ENCODE measurements at places on chromosomes 1 and 21.

DNA sequence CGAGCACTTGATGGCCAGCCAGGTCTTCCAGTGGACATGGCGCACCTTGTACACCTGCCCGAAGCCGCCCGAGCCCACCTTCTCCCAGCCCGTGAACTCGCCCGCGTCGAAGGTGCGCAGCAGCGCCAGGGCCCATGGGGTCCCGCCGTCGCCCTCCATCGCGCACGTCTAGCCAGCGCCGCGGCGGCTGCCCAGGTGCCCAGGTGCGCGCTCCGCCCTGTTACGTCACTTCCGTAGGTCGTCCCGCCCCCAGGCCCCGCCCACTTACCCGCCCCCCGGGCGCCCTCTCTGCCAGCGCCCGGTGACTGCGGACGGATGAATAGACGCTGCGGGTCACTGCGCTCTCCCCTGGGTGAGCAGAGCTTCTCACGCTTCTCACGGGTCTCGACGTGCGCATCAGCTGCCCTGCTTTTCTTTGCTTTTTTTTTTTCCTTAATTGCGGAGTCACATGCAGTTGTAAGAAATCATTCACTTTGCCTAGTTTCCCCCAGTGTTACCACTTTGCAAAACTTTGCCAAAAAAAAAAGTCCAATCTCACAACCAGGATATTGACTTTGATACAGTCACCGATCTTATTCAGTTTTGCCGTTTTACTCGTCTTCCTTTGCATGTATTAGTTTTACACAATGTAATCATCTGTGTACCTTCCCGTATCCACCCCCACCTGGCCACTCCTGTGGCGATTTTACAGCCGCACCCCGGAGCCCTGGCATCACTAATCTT, at the start of gene RIPK4:
TSS of gene RIPK4 (minus strand) at position 170 of the 723 bp plus-strand sequence. CDS start at position 159, 11 bp downstream.
- peak; percentile 88 for DNase-seq

DNA sequence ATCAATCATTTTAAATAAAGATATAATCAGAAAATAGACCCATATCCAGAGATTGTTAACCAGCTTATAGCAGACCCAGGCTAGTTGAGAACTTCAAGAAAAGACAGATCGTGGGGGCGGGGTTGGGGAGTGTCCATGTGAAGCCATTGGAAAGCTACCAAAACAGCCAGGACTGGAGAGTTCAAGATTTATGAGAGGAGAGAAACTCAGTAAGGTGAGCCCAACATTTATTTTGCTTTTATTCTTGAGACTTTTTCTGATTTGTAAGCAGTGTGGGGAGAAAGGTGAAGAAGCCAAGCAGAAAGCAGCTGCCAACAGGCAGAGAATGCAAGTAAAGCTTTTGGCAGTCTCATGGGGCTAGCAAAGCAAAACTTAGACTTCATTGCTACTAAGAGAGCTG, 179.9 kb downstream of the VPS13D start:
- no peak for DNase-seq

GRCh38 chr1:85494074-85494903, 29.3 kb upstream of the DDAH1 start:
- no peak for DNase-seq

- no peak for DNase-seq
Observed at GRCh38 chr1:30864681-30865080, 43.9 kb downstream of the SDC3 start.

- no peak for DNase-seq
Observed at GRCh38 chr21:15211491-15212133, 146.8 kb upstream of the NRIP1 start.

DNA sequence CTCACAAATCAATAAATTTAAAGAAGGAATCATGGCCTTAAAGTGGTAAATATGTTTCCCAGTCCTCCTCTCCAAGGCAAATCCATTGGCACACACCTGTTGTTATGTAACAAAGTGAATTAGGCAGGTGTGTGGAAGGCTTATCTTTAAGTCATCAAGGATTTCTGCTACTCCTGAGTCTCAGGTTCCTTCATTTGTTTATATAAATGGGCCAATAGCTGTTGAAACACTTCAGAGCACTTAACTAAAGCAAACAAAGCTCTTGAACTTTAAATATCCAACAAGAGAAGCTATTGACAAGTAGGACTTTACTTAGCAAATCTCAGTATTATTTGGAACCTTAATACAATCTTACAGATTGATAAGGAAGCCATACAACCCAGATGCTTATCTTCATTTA, 99.3 kb upstream of the ESRRG start:
- DNase-seq = no peak

GRCh38 chr1:178916448-178917174, 45.7 kb upstream of the ANGPTL1 start:
- DNase-seq = no peak

DNA sequence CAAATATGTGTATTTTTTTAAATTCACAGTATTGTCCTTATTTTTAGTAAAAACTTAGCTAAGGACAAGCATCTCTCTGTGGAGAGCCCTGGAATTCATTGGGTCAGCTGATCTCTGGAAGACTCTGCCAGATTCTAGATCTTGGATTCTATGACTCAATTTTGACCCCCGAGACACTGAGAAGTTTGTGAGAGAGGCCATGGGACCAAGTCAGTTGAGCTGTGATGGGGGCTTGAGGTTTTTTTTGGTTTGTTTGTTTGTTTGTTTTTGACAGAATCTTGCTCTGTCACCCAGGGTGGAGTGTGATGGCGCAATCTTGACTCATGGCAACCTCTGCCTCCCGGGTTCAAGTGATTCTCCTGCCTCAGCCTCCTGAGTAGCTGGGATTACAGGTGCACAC, 13.5 kb downstream of the SHISA4 start:
- DNase-seq = no peak

GRCh38 chr1:25754470-25755181, 45.4 kb upstream of the SELENON start:
- DNase-seq = no peak

- no peak for DNase-seq
Observed at GRCh38 chr1:42815941-42816584, 859 bp upstream of the ERMAP start.

- DNase-seq = no peak
Observed at GRCh38 chr1:224623743-224624333, 7.7 kb downstream of the CNIH3 start.

- no peak for DNase-seq
Observed at GRCh38 chr1:167987174-167987573, 50.3 kb upstream of the MPC2 start.

- no peak for DNase-seq
Observed at GRCh38 chr1:2785631-2786328, 15.7 kb downstream of the TTC34 start.

- DNase-seq = no peak
Observed at GRCh38 chr1:185208626-185209180, 51.7 kb downstream of the SWT1 start.

- DNase-seq = no peak
Observed at GRCh38 chr1:20449735-20450311, 36.2 kb downstream of the CAMK2N1 start.

DNA sequence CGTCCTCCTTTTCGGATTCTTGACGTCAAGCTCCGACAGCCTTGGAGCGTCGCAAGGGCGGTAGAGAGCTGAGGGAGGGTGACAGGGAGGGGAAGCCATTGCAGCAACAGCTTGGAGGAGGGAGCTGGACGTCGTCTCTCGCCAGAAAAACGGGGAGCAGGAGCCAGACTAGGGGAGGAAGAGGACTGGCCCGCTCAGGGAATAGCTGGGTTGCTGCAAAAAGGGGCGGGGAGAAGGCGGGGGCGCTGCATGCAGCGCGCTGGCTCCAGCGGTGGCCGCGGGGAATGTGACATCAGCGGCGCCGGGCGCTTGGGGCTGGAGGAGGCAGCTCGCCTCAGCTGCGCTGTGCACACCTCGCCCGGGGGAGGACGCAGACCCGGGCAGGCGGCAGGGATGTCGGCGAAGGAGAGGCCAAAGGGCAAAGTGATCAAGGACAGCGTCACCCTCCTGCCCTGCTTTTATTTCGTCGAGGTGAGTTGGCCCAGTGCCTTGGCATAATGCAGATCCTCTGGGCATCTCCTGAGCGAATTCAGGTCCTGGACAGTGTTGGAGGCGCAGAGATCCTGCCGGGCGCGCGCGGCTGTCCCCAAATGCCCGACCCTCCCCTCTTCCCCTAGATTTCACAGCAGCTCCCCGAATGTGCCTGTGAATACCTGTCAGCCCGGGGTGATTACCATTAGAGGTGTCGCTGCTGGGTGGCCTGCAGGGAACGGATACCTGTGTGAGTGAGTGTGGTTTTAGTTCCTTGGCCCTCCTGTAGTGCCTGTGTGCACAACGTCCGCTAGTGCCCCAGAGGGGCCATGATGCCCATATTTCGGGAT, at the start of gene PLPPR4:
TSS of gene PLPPR4 (plus strand) at position 292 of the 821 bp plus-strand sequence. CDS start at position 394, 102 bp downstream.
- peak; percentile 78 for DNase-seq

GRCh38 chr1:29544406-29544805, 308.1 kb downstream of the PTPRU start:
- no peak for DNase-seq

- DNase-seq = no peak
Observed at GRCh38 chr1:51750218-51750617, 128.3 kb downstream of the NRDC start.

GRCh38 chr1:114517348-114517747, 6.3 kb upstream of the TRIM33 start:
- DNase-seq = no peak

DNA sequence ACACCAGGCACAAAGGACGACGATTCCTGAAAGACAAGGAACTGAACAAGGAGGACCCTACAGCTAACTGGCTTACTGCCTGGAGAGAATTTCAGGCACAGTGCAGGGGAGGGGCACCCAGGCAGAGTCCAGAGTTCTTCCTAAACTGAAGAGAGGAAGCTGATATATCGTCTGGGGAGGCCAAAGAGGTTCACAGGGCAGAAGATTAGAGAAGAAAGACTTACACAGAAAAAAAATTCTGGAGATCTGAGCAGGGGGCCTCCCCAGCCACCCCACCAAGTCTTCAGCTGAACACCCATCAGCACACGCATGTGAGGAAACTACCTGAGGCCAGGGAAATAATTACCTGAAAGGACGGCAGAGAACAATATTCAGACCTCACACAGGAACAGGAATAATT, 24.6 kb downstream of the SORT1 start:
- no peak for DNase-seq

GRCh38 chr1:75954586-75954985, 22.4 kb upstream of the ASB17 start:
- DNase-seq = no peak

GRCh38 chr1:31618916-31619846, 1.7 kb downstream of the HCRTR1 start:
- DNase-seq = no peak

GRCh38 chr1:121414905-121415304, 230.1 kb downstream of the SRGAP2C start:
- no peak for DNase-seq

- DNase-seq = peak; percentile 92
Observed at GRCh38 chr1:208132287-208132882, 111.8 kb downstream of the PLXNA2 start.

- DNase-seq = no peak
Observed at GRCh38 chr1:206953626-206954025, 7.4 kb upstream of the PIGR start.

- no peak for DNase-seq
Observed at GRCh38 chr1:188096521-188096920, 1267.8 kb downstream of the PLA2G4A start.

DNA sequence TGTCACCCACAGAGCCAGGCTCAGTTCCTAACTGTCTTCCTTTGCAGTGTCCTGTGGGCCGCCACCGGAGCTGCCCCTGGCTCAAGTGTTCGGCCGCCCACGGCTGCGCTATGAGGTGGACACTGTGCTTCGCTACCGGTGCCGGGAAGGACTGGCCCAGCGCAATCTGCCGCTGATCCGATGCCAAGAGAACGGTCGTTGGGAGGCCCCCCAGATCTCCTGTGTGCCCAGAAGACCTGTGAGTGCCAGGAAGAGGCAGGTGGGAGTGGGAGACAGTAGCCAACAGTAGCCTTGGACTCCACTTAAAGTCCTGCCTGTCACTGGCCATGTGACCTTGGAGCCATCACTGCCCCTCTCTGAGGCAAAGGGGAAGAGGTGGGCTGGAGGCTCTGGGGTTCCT, 16.6 kb downstream of the BCAN start:
- DNase-seq = no peak

GRCh38 chr1:5920201-5920600, 72.0 kb downstream of the NPHP4 start:
- no peak for DNase-seq
